ENCODE measurements at places on chromosomes 6 and 20. TPM values are rescaled to one million over a fixed set of nuclear protein-coding genes. Genes with fewer than 3 reads are reported as not detected.

CTSZ gene
- total RNA-seq = 54.4 TPM

DNA sequence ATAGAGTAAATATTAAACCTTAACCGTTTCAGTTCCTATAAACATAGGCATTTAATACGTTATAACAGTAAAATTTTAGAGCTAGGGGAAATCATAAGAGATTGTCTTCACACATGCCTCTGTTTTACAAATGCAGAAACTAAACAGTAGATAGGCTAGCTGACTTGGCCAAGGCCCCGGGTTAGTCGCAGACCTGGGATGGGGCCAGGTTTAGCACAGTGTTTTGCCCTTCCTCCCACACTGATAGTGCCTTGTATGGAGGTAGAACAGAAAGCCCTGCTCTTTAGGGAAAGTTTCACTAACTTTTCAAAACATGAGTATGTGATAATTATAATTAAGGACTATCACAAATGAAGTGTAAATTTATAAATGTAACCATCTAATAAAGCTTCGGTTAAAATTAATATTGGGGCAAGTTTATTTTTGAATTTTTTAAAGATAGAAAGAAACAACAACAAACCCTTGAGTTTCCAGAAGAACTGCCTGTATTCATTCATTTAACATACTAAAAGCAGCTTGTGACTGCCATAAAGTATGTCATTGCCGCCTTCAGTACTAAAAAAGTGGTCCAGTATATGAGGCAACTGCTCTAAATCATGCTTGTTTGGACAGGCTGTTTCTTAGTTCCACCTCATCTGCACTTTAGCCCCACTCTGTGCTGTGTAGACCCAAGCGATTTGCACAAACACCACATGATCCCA lies 62.5 kb upstream of the LOC128125822 start:
- DNase-seq = no peak

TTPAL gene
- 5.0 TPM for total RNA-seq

DNA sequence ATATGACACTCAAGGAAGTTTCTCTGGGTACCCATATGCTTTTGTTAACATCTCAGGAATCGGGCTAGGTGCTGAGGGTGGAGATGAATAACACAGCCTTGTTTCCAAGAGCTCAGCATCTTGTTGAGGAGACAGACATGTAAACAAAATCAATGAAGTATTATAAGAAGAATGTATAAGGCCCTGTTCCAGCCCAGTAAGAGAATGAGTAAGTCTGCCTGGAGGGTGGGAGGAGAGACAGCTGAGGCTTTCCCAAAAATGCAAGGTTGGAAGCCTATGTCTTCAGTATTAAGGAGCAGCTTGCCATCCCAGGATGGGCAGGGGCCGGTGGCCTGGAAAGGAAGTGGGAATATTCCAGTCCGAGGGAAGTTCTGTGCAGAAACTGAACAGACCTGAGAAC lies 615.3 kb upstream of the BTBD3 start:
- DNase-seq = no peak

PTCRA gene
- not detected for total RNA-seq

DNA sequence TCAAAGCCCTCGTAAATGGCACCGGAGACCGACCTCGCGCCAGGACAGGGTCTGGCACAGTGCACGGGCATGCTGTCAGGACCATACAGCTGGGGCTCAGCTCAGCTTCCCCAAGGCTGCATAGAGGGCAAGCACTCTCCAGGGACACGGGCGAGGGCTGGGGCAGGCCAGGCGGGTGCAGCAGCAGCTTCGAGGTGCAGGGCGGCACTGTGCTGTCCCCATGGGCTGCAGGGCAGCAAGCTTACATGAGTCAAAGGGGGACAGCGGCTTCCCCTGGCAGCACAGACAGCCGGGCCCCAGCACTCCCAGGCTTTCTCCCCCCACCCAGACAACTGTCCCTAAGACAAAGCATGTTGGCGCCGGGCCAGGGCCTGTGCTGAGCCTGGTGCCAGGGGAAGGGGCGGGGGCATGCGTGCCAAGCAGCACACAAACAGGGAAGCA lies 25.7 kb downstream of the PSMG4 start:
- peak; percentile 29 for DNase-seq

PAX1 gene
- total RNA-seq = not detected

DNA sequence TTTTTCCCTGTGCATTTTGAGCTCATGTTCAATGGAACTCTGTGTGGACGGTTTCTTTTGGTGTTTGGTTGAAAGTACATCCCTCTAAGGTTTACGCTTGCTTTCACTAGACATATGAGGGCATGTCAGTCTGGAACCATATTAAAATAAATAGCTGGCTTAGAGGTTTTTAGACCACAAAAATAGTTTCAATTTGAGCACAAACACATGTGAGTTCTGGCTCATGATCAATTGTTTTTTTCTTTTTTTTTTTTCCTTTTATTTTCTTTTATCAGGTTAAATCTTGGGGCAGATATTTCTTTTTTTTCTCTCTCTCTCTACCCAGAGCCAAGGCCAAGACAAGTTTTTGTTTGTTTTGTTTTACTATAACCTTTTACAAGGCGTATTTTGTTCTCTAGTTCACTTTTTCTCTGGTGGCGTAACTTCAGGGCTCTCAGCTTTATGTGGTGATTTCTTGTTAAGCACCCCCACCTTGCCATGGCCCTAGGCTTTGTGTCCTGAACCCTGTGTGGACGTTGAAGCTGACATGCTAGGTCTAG lies 92.9 kb downstream of the SHLD1 start:
- DNase-seq = no peak

Data from gastrocnemius medialis (tissue), 4 donors.